ENCODE measurements at places on chromosomes 5 and 9.

GRCh38 chr9:92170848-92171247 is 55.6 kb upstream of the SPTLC1 start:
- DNase-seq: no peak

- no peak for DNase-seq
These were observed 29.6 kb upstream of the PITX1 start for GRCh38 chr5:135063511-135064234.

DNA sequence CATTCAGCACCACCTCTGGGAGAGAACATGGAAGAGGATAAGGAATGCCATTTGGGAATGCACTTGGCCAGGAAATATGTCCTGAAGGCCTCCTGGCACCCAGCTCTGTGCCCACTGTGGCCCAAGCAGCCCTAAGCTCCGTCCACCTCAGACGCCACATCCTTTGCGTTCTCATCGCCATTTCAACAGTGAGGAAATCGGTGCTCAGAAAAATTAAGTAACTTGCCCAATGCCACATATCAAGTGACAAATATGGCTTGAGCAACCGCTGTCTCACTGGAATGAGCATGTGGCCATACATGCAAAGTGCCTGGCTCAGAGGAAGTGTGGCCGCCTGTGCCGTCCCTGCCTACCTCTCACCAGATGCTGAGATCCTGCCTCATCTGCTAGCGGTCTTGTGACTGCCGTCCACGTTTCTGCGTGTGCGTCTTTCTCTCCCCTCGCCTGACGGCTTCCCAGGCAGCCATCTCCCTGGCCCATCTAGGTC is 984 bp upstream of the DOK3 start:
- DNase-seq: no peak

DNA sequence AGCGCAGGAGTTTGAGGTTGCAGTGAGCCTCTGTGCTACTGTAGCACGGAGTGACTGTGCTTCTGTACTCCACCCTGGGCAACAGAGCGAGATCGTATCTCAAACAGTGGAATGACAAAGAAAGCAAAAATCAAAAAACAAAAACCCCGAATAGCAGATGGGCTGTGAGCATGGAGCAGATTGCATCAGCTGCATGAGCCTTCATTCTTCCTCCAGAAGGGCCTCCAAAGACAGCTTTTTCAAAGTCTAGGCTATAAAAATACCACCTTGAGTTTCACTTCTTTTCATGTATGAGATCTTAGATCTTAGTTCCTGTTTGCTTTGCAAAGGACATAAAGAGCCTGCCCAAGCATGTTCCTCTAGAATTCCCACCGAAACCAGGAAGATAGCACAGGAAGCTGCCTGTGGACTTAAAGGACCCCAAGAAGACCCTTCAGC is 15.0 kb upstream of the HSPB3 start:
- no peak for DNase-seq

DNA sequence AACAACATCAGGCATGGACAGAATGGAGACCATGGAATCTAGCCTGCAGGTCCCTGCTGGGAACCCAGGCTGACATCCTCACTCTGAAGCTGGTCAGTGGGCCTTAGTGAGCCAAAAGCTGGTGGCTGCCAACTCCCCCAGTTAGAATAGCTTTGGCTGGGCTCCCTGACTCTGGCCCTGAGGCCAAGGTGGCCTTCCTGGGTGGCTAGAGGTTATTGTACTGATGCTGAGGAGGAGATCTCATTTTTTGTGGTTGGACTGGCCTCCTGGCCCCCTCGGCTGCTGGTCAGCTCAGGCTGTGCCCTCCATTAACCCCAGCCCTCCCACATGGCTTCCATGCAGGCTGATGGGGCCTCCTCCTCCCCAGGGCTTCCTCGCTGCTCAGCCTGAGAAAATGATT is 101.2 kb upstream of the PANK3 start:
- DNase-seq: no peak

DNA sequence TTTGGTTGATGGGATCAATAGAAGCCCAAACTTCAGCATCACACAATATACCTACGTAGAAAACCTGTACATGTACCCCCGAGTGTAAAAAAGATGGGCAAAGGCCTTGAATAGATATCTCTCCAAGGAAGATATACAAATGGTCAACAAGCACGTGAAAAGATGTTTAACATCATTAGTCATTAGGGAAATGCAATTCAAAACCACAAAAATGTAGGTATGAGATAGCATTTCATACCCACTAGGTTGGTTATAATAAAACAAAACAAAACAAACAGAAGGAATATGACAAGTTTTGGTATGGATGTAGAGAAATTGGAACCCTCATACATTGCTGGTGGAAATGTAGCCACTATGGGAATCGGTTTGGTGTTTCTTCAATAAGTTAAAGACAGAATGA is 33.1 kb upstream of the PPARGC1B start:
- DNase-seq: peak; percentile 29

DNA sequence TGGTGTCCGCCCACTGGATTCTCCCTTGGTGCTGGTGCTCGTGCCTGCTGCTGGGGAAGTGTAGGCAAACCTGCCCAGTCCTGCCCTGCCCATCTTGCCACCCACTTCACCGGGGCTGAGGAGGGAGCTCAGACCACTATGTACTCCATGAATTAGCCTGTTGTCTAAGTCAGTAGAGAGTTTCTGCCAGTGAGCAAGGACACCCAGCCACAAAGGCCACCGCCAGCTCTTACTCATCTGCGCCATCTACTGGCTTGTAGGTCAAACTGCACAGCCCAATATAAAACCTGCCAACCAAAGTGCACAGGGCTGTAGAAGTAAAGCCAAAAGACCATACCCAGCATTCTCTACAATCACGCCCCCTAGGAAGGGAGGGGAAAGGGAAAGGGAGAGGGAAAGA is 102.3 kb downstream of the GLIS3 start:
- DNase-seq: no peak

DNA sequence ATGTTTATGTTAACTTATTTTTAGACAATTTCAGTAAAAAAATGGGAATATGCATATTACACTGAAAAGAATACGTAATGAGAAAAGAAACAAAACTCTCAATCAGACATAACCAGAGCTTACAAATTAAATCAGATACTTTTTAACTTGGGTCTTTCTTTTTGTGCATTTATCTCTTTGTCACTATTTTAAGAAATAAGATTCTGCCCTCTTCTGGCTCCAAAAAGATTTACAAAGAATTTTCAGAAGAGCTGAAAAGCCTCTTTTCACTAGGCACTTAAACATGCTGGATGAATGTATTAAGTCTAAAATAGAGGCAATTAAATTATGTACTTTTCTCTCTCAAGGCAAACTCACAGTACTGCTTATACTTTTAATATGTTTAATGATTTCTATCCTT is 55.5 kb downstream of the CEP120 start:
- DNase-seq: peak; percentile 46

GRCh38 chr9:35639631-35640030 is 11.1 kb downstream of the SIT1 start:
- no peak for DNase-seq

- no peak for DNase-seq
These were observed 145.0 kb upstream of the SMC2 start for GRCh38 chr9:103949096-103949495.

- DNase-seq: no peak
These were observed 39.0 kb downstream of the TMEM232 start for GRCh38 chr5:110687485-110687884.

- no peak for DNase-seq
These were observed 115.6 kb downstream of the WDR70 start for GRCh38 chr5:37494756-37495155.

DNA sequence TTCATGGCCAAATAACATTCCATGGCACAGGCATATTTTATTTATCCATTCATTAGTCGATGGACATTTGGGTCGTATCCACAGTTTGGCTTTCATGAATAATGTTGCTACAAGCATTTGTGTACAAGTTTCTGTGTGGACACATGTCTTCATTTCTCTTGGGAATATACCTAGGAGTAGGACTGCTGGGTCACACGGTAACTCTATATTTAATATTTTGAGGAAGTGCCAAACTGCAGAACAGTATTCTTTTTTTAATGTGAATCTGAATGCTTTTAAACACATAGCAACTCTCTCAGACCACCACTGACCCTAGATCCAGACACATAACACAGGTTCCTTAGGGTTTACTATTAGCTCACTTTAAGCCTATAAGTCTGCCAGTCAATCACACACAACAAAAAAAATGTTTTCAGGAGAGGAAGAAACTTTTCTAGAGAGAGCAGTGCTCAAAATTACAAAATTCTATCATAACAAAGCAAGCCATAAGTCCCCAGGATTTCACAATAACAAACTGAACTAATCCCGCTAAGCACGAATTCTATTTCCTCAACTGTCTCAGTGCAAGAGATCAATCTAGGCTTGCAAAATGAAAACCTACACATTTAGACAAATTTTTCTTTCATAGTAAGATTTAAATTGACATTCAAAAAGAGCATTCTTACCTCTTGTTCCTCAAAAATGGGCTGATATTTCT is 41.8 kb upstream of the GABBR2 start:
- DNase-seq: no peak

DNA sequence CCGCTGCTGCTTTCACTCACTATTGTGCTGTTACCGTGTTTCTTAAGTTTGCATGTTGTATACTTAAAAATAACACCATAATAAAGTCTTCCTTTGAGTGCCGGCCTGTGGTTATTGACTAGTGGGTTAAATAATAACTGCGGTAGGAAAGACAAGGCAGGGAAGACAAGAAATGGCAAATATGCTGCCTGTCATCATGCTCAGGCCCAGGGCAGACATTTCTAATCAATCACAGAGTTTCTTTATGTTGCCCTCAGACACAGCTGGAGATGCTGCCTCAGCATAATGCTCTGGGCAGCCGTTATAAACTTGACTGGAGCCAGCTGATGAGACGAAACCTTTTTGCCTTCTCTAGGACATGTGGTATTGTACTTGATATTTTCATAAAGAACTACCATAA is 215.0 kb downstream of the GAPVD1 start:
- no peak for DNase-seq

DNA sequence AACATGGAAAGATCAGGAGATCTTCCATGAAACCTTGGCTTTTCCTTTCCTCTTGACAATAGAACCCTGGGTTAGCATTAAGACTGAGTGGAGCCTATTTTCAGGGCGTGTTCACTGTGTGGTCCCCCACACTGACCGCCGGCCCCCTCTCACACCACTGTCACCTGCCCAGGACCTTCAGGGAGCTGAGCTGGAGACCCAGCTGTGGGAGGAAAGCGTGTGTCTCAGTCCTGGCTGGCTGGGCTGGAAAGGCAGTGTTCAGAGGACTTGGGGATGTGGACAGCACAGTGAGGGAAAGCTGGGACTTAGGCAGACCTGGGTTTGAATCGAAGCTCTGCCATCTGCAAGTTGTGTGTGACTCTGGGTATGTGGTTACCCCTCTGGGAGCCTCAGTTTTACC is 268.1 kb downstream of the NSG2 start:
- no peak for DNase-seq

- no peak for DNase-seq
These were observed 631 bp downstream of the CFAP77 start for GRCh38 chr9:132410642-132411041.

- peak; percentile 77 for DNase-seq
These were observed at the start of gene PANK3 for GRCh38 chr5:168578538-168579487. TSS of gene PANK3 (minus strand) at chr5:168579368. CDS start at chr5:168579283, 85 bp downstream.

DNA sequence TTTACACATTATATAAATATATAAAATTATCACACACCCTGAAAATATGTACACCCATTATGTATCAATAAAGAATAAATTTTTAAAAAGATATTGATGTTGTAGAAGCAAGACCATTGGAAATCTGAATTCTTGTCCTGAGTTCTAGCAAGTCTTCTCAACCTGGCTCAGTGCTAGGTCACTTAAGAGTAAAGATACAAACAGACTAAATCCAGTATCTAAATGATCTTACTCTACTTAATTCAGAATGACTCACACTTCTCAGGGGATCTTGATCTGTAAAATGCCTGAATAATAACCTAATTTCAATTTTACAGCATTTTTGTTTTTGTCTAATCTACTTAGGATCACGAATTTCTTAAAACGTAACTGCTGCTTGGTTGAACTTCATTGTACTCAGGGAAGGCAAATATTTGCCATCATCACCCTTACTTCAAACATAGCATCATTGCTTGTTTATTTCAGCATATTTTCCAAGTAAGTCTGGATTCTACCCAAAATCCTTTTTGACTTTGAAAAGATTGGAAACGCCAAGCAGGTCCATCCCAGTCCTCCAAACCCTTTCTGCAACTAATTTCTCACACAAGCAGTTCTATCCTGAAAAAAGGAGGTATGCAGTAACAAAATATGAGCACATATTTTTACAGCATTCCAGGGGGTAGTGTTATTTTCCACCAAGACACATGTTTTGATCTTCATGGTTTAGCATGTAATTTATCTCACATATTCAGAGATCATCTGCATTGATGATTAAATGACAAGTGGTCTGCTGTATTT is 582.6 kb downstream of the PSAT1 start:
- no peak for DNase-seq

DNA sequence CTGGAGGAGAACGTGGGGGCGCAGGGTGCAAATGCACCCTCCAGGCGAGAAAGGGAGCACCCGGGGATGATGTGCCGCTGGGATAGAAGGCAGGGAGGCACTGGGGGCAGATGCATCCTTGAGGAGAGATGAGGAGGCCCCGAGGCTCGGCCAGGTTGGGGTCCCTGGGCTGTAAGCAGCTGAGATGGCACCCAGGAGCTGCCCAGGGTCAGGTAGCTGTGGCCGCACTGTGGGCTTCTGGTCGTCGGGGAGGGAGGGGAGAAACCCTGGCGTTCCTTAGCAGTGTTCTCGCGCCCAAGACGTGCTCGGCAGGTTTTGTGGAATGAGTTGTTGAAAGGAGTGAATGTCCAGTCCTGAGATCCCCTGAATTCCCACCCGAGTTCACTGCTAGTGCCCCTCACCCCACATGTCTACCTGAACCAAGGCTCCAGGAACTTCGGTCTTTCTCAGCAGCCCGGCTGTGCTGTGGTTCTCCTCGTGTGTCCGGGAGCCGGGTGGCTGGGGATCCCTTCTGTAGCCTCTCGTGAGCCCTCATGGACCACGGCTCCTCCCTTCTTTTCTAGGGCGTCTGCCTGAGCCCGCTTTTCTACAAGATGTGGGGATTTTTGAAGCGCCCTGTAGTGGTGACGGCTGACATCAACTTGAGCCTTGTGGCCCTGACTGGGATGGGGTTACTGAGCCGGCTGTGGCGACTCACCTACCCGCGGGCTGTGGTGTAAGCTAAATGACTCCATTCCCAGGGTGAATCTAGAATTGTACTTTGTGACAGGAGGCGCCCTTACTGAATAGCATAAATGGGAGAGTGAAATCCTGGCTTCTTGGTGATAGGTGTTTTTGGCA is 1.1 kb downstream of the POMT1 start:
- DNase-seq: no peak

DNA sequence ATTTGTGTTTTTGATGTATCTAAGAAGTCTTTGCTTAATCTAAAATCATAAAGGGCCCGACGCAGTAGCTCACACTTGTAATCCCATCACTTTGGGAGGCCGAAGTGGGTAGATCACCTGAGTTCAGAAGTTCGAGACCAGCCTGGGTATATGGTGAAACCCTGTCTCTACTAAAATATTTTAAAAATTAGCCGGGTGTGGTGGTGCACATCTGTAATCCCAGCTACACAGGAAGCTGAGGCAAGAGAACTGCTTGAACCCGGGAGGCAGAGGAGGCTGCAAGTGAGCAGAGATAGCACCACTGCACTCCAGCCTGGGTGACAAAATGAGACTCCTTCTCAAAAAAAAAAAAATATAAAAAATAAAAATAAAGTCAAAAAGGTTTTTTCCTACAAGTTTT is 9.6 kb downstream of the IL6ST start:
- no peak for DNase-seq

GRCh38 chr9:85062385-85063022 is 393.0 kb downstream of the NTRK2 start:
- no peak for DNase-seq
